ENCODE measurements at places on chromosomes 6 and 20. TPM values are rescaled to one million over a fixed set of nuclear protein-coding genes. Genes with fewer than 3 reads are reported as not detected.

DNA sequence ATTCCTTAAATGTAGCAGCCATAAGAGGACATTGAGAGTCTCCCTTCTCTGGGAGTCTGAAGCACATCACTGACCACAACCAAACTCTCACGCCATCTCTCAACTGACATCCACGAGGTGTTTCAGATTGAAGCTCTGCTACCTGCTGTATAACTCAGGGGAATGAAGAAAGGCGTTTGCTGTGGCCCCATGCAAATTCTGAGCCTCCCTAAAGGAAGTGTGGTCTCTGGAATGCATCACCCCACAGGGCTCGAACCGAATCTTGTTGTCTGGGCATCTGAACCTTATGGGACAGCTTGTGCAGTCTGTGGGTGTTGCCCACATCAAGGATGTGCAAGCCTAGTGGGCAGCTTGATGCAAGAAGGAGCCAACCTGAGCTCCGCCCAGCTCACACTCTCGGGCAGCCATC is 10.9 kb downstream of the PMEPA1 start:
- peak; percentile 55 for DNase-seq

GRCh38 chr6:129732034-129732433 is 22.1 kb upstream of the ARHGAP18 start:
- DNase-seq: no peak

DNA sequence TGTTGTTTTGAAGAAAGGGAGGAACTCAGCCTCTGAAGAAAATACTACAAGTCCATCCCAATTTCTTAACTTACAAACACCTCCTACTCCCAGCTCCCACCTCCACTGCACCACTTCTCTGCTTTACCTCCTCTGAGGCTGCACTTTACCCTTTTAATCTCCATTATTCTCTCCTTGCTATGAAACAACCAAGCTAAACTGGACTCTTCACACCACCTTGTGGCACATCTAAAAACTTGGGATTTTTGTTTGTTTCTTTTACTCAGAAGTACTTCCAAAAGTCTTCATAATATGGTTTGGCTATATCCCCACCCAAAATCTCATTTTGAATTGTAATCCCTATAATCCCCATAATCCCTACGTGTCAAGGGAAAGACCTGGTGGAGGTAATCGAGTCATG is 142.2 kb downstream of the MOXD1 start:
- no peak for DNase-seq

The SLC12A5 gene
- total RNA-seq: 8.7 TPM

All from PC-9 (cell line).